ENCODE measurements at places on chromosomes 6 and 20.

DNA sequence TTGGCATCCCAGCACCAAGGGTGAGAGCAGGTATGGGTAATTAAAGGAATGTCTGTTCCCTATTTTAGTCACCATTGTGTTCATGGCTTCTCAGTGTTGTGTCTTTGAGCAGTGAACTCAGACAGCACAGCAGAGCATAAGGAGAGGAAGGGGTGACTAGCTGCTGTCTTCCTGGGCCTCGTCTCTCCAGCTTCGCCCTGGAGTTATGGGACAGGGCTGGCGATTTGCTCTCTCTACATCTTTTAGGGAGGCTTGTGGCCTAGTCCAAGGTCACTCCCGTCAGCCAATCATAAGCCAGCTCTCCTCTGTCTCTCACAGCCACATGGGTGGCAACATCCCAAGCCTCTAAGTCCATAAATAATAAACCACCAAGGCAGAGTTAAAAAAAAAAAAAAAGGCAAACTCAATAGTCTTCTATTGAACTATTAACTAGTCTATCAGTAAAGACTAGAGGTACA is 7.3 kb downstream of the CST3 start:
- H3K27ac ChIP-seq = no peak overlapping the region
- DNase-seq = no peak
- no peaks in the 10 kb centered on the region for H3K36me3 ChIP-seq
- H3K4me1 ChIP-seq = no peaks in the 10 kb centered on the region
- H3K4me3 ChIP-seq = no peak overlapping the region

GRCh38 chr6:104789770-104790190 is 69.9 kb downstream of the HACE1 start:
- H3K27ac ChIP-seq = peak overlapping the region; percentile 97
- peaks cover 31% of the 10 kb centered on the region for H3K36me3 ChIP-seq
- no peak for DNase-seq

DNA sequence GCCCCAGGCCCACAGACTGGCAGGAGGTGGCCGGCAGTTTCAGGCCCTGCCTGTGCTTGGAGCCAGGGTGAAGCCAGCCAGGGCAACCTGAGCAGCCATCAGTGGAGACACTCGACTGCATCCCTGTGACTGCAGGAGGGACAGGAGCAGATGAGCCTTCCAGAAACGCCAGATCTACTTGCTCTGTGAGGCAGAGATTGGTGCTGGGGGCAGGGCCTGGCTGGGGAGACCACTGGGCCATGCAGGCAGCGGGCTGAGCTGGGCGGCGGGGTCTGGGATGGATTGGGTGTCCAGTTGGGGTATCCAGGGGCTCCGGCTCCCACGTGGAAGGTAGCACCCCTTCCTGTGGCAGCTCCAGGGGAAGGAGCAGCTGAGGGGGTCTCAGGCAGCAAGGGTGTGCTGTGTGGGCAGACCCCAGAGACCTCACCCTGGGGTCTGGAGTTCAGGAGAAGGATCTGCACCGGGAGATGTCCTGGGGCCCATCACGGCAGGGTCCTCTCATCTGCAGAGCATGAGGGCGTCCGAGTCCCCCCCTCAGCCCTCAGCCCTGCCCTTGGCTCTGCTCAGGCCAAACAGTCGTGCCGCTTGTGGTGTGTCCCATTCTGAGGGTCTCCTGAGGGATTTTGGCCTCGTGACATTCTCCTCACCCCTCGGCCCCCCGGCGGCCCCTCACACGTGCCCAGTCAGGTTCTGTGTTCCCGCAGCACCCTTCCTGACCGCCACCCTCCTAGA is 334.9 kb downstream of the TAF4 start:
- H3K4me3 ChIP-seq = no peak overlapping the region
- DNase-seq = no peak
- no peak overlapping the region for H3K27ac ChIP-seq
- no peaks in the 10 kb centered on the region for H3K4me1 ChIP-seq
- H3K27me3 ChIP-seq = no peaks in the 10 kb centered on the region
- H3K36me3 ChIP-seq = no peaks in the 10 kb centered on the region

DNA sequence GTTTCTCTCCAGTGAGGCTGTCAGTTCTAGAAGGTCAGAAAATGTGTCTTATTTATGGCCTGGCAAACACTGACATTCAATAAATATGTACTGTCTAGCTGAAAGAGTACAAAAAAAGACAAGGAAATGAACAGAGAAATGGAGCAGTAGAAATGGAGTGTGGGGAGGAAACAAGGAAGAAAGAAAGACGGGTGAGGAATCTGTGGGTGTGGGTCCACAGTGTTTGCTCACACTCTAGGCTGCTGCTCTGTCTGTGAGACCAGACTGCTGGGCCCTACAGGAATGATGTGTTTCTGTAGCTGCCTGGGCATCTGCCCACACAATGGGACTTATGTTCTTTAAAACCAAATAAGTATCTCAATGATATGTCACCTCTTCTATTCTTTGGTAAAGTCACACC is 114.2 kb downstream of the MOXD1 start:
- no peak overlapping the region for H3K27ac ChIP-seq
- no peaks in the 10 kb centered on the region for H3K36me3 ChIP-seq

DNA sequence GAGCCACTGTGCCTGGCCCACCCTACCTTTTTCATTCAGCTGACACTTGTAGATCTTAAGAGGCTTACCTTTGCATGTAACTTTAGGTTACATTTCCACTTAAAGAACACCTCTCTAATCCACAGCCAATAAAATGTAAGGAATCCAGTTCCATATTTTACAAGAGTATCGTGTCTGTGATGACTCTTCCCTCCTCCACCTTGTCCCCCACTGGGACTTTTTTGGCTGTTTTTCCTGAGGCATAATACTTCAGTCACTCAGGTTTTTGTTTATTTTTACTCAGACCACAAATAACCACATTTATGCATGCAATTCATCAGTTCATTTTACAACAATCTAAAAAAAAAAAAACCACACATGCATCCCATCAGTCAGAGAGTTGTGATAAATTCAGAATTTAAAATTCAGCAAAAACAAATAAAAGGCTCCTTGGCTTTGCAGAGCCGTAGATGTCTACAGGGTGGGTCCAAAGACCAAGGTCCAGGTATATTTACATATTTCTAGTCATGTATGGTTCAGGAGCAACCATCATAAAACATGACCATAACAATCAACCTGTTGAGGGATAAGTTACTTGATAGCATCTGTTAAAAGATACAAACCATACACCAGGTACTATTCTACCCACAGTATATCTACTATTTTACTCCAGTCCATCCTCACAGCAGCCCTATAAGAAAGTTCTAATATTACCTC is 9.9 kb downstream of the ATXN1 start:
- H3K27ac ChIP-seq = no peak overlapping the region
- peaks cover 79% of the 10 kb centered on the region for H3K36me3 ChIP-seq
- no peaks in the 10 kb centered on the region for H3K27me3 ChIP-seq
- no peak for DNase-seq
- H3K4me1 ChIP-seq = peaks cover 54% of the 10 kb centered on the region

DNA sequence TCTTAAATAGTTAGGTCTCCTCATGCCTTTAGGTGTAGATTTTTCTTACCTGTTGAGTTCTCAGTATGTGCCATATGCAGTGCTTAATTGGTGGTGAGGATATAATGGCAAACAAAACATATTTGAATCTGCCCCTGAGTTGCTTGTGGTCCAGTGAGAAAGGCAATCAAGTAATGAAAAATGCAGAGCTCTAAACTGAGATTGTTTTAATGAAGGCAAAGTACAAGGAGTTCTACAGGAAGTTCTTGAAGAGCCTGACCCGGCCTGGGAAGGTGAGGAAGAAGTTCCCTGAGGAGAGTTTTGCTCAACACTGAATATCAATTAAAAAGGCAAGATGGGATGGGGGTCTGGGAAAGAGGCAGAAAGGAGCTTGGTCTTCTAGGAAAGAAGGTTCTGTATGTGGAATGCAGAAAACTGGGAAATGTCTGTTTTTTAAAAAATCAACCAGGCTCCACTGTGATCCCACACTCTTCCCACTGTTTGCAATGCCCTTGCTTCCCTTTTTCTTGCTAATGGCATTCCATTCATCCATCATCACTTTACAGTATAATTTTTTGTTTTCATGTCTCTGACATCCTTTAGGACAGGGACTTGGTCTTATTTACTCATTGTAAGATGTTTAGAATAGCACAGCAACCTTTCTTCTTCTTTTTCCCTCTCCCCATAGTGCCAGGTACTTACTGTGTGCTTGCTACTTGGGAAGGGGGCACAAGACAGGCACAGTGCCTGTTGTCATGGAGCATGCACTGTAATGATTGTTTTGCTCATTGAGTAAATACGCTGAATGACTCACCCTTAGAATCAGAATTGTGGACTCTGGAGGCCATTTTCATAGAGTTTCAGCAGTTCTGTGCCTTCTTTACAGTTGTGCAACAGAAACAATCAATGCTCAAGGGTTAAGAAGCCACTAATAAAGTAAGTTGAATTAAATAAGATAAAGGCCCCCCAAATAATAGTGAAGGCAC is 64.3 kb downstream of the ANKS1A start:
- no peak for DNase-seq
- H3K36me3 ChIP-seq = no peaks in the 10 kb centered on the region

DNA sequence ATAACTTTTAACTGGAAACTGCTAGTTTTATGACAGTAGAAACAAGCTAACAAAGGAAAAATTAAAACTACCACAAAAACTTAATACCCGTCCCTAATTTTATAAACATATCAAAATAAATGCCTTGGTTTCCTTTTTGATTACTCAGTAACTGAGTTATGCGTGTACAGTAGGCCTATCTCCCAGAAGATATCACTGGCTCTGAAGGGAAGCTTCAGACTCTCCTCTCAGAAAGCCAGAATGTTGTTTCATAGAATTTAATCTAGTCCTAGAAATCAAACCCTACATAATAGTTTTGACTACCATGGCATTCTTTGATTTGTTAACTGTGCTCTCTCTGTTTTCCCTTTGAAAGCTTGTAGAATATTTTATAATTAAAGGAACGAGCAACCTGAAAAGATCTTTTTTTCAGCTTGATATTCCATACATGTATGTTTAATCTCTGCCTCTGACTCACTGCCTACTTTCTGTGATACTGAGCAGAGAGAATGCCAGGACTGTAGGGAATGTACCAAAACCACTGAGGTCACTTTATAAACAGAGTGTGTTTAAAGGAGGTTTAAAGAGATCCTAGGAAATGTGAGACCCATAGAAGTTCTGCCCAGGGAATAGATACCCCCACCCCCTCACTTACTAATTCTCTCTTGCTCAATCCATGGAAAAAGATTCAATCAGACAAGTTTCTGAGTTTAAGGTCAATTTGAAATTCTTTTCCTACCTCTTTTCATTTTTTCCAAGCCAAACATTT is 311.5 kb downstream of the HDGFL1 start:
- H3K4me3 ChIP-seq = no peak overlapping the region
- DNase-seq = no peak
- no peaks in the 10 kb centered on the region for H3K36me3 ChIP-seq
- no peaks in the 10 kb centered on the region for H3K4me1 ChIP-seq
- no peaks in the 10 kb centered on the region for H3K27me3 ChIP-seq

- no peak for DNase-seq
- no peak overlapping the region for H3K4me3 ChIP-seq
- H3K36me3 ChIP-seq = no peaks in the 10 kb centered on the region
- H3K27ac ChIP-seq = no peak overlapping the region
- peaks cover 69% of the 10 kb centered on the region for H3K27me3 ChIP-seq
These were observed 15.0 kb upstream of the NKX2-2 start for GRCh38 chr20:21528870-21529269.

DNA sequence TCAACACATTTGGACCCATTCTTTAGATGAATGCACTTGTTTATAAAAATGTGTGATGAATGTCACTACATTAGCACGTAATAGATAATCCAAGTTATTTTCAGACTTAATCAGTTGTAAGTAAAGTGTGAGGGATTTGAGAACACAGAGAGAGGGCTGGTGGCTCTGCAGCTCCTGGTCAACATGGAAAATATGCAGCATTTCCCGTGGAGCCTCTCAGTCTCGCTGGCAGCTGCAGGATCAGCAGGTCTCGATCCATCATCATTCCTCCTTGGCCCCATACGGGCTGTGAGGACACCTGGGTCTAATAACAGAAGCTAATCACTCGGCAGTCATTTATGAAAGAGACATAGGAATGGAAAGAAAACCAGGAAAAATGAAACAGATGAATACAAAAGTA is 390.2 kb downstream of the PRKN start:
- no peak overlapping the region for H3K27ac ChIP-seq
- H3K27me3 ChIP-seq = no peaks in the 10 kb centered on the region
- H3K4me1 ChIP-seq = no peaks in the 10 kb centered on the region
- H3K4me3 ChIP-seq = no peak overlapping the region
- DNase-seq = no peak

GRCh38 chr6:40049128-40049527 is 114.9 kb upstream of the MOCS1 start:
- no peaks in the 10 kb centered on the region for H3K27me3 ChIP-seq
- no peaks in the 10 kb centered on the region for H3K36me3 ChIP-seq
- DNase-seq = no peak
- H3K4me1 ChIP-seq = no peaks in the 10 kb centered on the region

DNA sequence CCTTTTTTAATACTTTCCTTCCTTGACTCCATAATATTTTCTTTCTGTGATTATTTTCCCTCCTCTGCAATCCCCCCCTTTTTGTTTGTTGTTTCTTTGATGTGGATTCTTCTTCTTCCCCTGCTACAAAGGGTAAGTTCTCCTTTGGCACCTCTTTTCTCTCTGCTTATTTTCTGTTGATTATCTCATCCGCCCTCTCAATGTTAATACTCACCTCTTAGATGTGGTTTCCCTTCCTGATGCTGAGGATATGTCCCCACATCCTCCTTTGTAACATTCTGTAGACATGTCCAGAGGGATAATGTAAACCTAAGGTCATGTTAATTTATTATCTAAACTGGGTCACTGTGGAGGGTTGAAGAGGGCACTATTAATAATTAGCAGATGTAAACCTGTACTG is 17.7 kb downstream of the FLRT3 start:
- no peaks in the 10 kb centered on the region for H3K36me3 ChIP-seq
- DNase-seq = no peak
- H3K27me3 ChIP-seq = no peaks in the 10 kb centered on the region
- no peaks in the 10 kb centered on the region for H3K4me1 ChIP-seq

DNA sequence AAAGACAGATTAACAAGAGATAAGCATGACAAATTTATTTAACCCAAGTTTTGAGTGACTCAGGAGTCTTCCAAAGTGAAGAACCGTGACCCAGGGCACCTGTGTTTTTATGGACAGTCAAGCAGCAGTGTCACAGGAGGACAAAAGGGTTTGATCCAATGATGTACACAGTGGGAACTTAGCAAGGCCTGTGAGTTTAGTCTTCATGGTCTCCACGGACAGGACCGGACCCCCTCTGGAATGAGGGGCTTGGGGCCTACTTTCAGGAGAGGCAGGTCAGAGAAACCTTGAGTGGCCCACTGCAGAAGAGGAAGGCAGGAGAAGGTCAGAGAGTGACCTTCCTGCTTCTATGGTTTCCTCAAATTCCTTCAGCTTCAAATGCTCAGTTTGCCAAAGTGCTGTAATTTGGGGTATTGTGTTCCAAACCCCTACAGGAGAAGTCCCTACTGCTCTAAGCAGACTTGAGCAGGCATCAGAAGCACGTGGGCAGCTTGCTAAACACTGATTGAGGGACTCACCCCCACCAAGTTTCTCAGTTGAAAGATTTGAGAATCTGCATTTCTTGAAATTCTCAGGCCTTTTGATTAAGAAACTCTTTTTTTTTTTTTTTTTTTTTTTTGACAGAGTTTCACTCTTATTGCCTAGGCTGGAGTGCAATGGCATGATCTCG is 26.4 kb upstream of the ZMYND8 start:
- no peak for DNase-seq
- H3K27me3 ChIP-seq = no peaks in the 10 kb centered on the region
- H3K36me3 ChIP-seq = no peaks in the 10 kb centered on the region
- H3K27ac ChIP-seq = no peak overlapping the region
- H3K4me3 ChIP-seq = no peak overlapping the region
